ENCODE measurements at places on chromosomes 7 and 10. TPM values are rescaled to one million over a fixed set of nuclear protein-coding genes. Genes with fewer than 3 reads are reported as not detected.

The ZNF277 gene
- total RNA-seq = 65.1 TPM

The ZCCHC24 gene
- 5.9 TPM for total RNA-seq

The CTTNBP2 gene
- 145 TPM for total RNA-seq

The PANK1 gene
- total RNA-seq = 36.0 TPM

The SHTN1 gene
- total RNA-seq = 109 TPM

The TFPI2 gene
- not detected for total RNA-seq

The ATOH7 gene
- total RNA-seq = 0.94 TPM

The PNLIPRP2 gene
- total RNA-seq = not detected

The CRYGN gene
- total RNA-seq = not detected

The LAMB1 gene
- total RNA-seq = 55.7 TPM

The VSIR gene
- 2.5 TPM for total RNA-seq

The CLEC5A gene
- total RNA-seq = not detected

The ADCYAP1R1 gene
- 65.4 TPM for total RNA-seq

The TMEM176B gene
- total RNA-seq = not detected

The ZPBP gene
- total RNA-seq = not detected

The METTL27 gene
- 0.94 TPM for total RNA-seq

The SLC16A12 gene
- total RNA-seq = 2.2 TPM

The CD36 gene
- 12.2 TPM for total RNA-seq

The SPDYE5 gene
- total RNA-seq = not detected

The TAX1BP1 gene
- 75.4 TPM for total RNA-seq

The MPLKIP gene
- total RNA-seq = 13.5 TPM

The NYAP1 gene
- total RNA-seq = 38.5 TPM

The LIPK gene
- not detected for total RNA-seq

The HMX2 gene
- total RNA-seq = not detected

The NODAL gene
- total RNA-seq = 3.1 TPM

The SGCE gene
- 125 TPM for total RNA-seq

The EGFR gene
- total RNA-seq = 19.7 TPM

The POLR2J2 gene
- total RNA-seq = 15.3 TPM

The TFAM gene
- 39.4 TPM for total RNA-seq

The ACTL6B gene
- total RNA-seq = 107 TPM

The LRIT1 gene
- total RNA-seq = not detected
